ENCODE measurements at places on chromosomes 2 and 18. TPM values are rescaled to one million over a fixed set of nuclear protein-coding genes. Genes with fewer than 3 reads are reported as not detected.

ZC3H8 gene
- total RNA-seq: 16.3 TPM

MC4R gene
- not detected for total RNA-seq

CXCR2 gene
- total RNA-seq: 0.13 TPM

CFAP65 gene
- total RNA-seq: not detected

- no peaks in the 10 kb centered on the region for H3K36me3 ChIP-seq
- H3K4me1 ChIP-seq: no peaks in the 10 kb centered on the region
- H3K27ac ChIP-seq: no peak overlapping the region
- no peaks in the 10 kb centered on the region for H3K27me3 ChIP-seq
- no peak overlapping the region for H3K4me3 ChIP-seq
Observed at GRCh38 chr2:9565436-9566153, 10.0 kb upstream of the ADAM17 start.

DNA sequence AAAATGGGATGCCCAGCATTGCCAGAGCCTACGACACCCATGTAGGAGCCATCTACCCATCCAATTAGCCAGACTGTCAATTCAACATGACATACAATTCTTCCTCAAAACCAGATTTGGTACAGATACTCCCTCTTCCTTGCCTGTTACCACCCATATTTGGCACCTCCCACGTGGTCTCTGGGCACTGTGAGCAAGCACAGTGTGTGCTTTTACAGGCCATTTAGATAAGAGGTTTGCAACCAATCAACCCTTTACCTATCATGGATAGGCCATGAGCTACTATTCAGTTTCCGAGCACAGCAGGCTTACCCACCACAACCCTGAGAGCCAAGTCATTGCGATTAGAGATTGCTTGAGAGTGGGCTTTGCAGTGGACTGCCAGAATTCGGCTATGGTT is 40.9 kb downstream of the ARID5A start:
- no peaks in the 10 kb centered on the region for H3K27me3 ChIP-seq
- no peak for DNase-seq
- H3K4me3 ChIP-seq: no peak overlapping the region

DNA sequence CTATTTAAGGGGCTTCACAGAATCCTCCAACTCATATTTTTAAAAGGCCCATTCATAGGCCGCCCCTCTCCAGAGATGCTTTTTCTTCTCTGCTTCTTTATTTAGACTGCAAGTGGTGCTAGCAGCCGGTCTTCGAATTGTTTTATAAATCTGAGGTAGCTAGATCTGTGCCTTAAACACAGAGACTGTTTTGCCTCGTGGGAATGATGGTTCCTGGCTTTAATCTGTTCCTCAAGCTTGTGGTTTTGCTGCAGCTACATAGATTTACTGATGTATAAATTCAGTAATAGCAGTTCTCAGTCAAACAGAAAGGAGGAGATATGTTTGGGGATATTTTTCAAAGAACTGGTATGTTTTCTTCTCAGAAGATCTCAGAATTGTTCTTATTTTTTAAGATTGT is 45.3 kb downstream of the TNFRSF11A start:
- H3K36me3 ChIP-seq: no peaks in the 10 kb centered on the region
- no peak for DNase-seq
- no peaks in the 10 kb centered on the region for H3K27me3 ChIP-seq
- H3K27ac ChIP-seq: no peak overlapping the region
- H3K4me3 ChIP-seq: no peak overlapping the region

DNA sequence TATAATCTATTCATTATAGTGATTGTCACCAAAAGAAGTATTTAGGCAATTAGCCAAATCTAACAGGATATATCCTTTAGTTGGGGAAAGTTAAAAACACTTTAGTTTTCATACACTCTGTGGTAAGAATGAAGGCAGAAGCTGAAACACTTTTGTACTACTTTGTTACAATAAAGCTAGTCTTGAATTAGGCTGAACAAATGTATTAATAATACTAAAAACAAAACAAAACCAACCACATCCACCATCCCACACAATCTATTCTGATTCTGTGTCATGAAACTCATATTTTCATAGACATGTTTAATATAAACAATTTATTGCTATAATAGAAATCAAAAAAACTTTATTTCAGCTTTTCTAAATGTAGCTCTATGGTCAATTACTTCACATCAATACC is 508.8 kb downstream of the ZEB2 start:
- no peak overlapping the region for H3K4me3 ChIP-seq
- H3K4me1 ChIP-seq: no peaks in the 10 kb centered on the region
- H3K36me3 ChIP-seq: no peaks in the 10 kb centered on the region
- no peak overlapping the region for H3K27ac ChIP-seq

DNA sequence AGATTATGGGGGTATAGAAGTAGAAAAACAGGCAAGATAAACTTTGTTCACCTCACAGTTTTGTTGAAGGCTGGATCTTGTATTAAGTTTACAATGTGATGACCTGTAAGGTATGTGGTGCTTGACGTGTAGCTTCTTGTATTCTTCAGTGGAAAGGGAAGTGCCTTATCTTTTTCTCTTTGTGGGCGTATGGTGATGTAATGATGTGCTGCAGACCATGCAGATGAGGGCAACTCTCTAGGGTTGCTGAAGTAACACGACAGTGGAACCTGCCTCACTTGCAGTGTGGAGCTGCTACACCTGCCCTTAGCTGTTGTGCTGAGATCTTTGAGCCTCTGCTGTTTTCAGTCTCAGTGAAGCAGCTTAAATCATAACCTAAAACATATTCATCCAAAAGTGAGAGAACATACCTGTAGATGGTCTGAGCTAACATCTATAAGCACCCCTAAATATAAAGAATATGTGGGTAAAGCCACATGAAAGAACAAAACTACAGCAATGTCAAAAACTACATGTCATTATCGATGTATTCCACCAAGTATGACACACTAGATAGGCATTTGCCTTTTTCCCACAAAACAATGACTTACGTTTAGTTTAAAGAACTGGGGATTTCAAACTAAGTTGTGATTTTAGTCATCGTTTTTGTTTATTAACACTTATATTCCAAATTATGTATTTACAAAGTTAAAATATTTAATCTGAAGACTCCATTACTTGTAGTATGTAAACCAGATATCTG is 1144.1 kb downstream of the CNTNAP5 start:
- no peak for DNase-seq
- no peaks in the 10 kb centered on the region for H3K36me3 ChIP-seq
- H3K4me3 ChIP-seq: no peak overlapping the region
- H3K27ac ChIP-seq: no peak overlapping the region
- no peaks in the 10 kb centered on the region for H3K4me1 ChIP-seq

DNA sequence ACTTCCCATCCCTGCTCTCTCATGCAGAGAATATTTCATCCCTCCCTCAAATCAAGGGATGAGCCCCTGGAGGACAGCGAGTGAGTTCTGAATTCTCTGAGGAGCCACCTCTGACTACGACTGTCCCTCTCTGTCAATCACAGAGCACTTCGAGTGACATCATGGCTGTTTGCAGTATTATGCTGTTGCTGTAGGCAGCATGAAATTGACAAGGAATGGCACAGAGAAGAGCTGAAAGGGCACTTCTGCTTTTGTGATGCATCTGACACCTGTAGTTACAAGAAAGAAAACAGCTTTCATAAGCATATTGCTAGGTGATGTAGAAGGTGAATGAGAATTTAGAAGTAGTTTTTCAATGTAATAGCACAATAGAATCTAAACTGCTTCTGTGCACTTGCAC is 166.9 kb downstream of the ARHGAP15 start:
- no peaks in the 10 kb centered on the region for H3K4me1 ChIP-seq
- no peaks in the 10 kb centered on the region for H3K36me3 ChIP-seq
- no peak overlapping the region for H3K27ac ChIP-seq

DNA sequence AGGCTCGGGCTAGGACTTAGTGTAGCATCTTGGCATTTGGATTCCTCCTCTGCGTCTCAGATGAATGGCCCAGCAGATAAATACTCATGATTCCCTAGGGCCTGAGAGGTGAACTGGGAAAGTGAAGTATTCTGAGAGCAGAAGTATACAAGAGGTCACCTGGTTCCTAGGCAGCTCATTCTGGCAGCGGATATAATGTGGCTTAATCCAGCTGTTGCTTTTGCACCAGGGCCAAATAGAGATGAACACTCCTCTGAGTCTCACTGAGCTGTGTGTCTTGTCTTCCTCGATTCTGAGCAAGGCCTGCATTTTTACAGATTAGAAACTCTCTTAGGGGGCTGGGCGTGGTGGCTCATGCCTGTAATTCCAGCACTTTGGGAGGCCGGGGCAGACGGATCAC is 196.1 kb downstream of the SLC4A3 start:
- H3K27ac ChIP-seq: no peak overlapping the region
- no peaks in the 10 kb centered on the region for H3K27me3 ChIP-seq
- no peaks in the 10 kb centered on the region for H3K4me1 ChIP-seq

GRCh38 chr2:13745330-13745729 is 887.2 kb upstream of the LRATD1 start:
- H3K36me3 ChIP-seq: no peaks in the 10 kb centered on the region
- H3K4me3 ChIP-seq: no peak overlapping the region
- H3K27me3 ChIP-seq: no peaks in the 10 kb centered on the region
- no peak overlapping the region for H3K27ac ChIP-seq
- no peaks in the 10 kb centered on the region for H3K4me1 ChIP-seq
- DNase-seq: no peak

GRCh38 chr18:29176681-29177080 is 999.8 kb upstream of the CDH2 start:
- H3K4me1 ChIP-seq: no peaks in the 10 kb centered on the region
- no peak overlapping the region for H3K27ac ChIP-seq
- H3K27me3 ChIP-seq: no peaks in the 10 kb centered on the region
- DNase-seq: no peak
- H3K36me3 ChIP-seq: no peaks in the 10 kb centered on the region

GRCh38 chr2:33552758-33553461 is 46.2 kb downstream of the FAM98A start:
- no peaks in the 10 kb centered on the region for H3K36me3 ChIP-seq
- H3K27ac ChIP-seq: no peak overlapping the region
- no peak for DNase-seq
- H3K4me1 ChIP-seq: no peaks in the 10 kb centered on the region
- no peaks in the 10 kb centered on the region for H3K27me3 ChIP-seq
- H3K4me3 ChIP-seq: no peak overlapping the region

DNA sequence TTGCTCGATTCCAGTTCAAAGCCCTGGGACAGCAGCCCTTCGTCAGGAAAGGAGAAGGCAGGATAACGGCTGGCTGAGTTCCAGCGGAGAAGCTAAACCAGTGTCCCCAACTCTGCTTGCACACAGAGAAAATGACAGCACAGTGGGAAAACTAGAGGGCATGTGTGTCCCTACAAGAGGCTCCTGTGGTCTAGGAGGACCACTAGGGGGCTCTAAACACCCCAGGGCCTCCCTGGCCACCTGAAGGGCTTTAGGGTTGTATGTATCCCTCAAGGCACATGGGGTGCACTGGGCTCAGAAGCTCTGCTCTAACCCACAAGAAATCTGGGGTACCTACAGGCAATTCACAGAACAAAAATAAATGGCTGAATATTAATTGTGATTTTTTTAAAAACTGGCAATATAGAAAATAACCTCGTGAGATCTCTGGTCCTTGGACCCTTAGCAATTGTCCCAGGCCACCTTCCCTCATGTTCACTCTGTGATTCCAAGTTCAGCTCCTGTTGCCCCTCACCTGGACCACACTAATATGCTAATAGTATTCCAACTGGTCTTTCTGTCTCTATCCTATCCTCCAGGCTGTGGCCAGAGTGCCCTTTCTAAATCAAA is 17.5 kb downstream of the STAT1 start:
- peaks cover 68% of the 10 kb centered on the region for H3K36me3 ChIP-seq
- H3K27me3 ChIP-seq: no peaks in the 10 kb centered on the region
- DNase-seq: peak; percentile 52
- H3K27ac ChIP-seq: peak overlapping the region; percentile 34

TMX3 gene
- 65.2 TPM for total RNA-seq

DNA sequence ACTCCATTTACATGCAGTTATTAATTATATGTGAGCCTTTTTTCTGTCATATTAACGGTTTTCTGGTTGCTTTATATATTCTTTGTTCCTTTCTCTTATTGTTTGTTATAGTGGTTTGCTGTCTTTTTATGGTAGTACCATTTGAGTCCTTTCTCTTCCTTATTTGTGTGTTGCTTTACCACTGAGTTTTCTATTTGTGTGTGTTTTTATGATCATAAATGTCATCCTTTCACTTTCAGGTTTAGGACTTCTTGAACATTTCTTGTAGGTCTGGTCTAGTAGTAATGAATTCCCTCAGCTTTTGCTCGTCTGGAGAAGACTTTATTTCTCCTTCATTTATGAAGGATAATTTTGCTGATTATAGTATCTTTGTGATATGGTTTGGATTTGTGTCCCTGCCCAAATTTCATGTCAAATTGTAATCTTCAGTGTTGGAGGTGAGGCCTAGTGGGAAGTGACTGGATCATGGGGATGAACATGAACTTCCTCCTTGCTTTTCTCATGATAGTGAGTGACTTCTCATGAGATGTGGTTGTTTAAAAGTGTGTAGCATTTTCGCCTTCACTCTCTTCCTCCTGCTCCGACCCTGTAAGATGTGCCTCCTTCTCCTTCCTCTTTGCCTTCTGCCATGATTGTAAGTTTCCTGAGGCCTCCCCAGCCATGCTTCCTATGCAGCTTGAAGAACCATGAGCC is 11.5 kb downstream of the GCC2 start:
- H3K36me3 ChIP-seq: peaks cover 26% of the 10 kb centered on the region
- no peaks in the 10 kb centered on the region for H3K27me3 ChIP-seq
- H3K27ac ChIP-seq: no peak overlapping the region
- no peak for DNase-seq

C2orf15 gene
- total RNA-seq: 0.33 TPM

GRCh38 chr2:149058936-149059335 is 20.4 kb downstream of the LYPD6B start:
- no peak overlapping the region for H3K4me3 ChIP-seq
- H3K4me1 ChIP-seq: no peaks in the 10 kb centered on the region
- no peak for DNase-seq
- H3K36me3 ChIP-seq: no peaks in the 10 kb centered on the region
- no peaks in the 10 kb centered on the region for H3K27me3 ChIP-seq

DNA sequence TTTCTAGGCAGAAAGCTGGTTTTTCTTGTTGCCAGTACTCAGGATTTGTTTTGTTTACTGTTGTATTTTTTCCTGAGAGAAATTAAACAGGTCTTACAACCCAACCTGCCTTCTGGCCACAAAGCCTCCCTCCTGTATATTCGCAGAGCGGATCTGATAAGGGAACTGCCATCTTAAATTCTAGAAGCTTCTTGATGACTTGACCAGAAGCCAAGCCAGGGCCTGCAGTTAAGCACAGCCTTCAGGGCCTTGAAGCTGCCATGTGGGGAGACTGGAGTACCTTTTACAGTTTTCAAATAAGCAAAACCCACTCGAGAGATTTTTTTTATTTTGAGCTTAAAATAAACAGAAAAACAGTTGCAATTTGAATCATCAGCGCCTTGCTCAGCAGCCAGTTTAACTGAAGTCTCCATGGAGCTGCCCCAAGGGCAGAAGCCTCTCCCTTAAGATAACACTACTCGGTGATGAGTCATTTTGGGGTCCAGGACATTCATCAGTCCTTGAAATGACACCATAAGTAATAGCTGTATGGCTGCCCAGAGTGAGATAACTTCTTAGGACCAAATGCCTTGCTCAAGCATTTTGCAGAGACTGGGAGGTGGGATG is 51.5 kb upstream of the PHLPP1 start:
- no peak overlapping the region for H3K27ac ChIP-seq
- H3K36me3 ChIP-seq: no peaks in the 10 kb centered on the region
- no peak overlapping the region for H3K4me3 ChIP-seq
- no peaks in the 10 kb centered on the region for H3K27me3 ChIP-seq

GRCh38 chr2:94984964-94985575 is 40.4 kb upstream of the MAL start:
- no peaks in the 10 kb centered on the region for H3K36me3 ChIP-seq
- no peak overlapping the region for H3K4me3 ChIP-seq
- H3K4me1 ChIP-seq: no peaks in the 10 kb centered on the region
- H3K27me3 ChIP-seq: no peaks in the 10 kb centered on the region
- no peak overlapping the region for H3K27ac ChIP-seq
- no peak for DNase-seq

SLC8A1 gene
- 2.0 TPM for total RNA-seq

ALKAL2 gene
- total RNA-seq: not detected

DPP10 gene
- not detected for total RNA-seq

FEV gene
- not detected for total RNA-seq

Measured in naive thymus-derived CD4-positive, alpha-beta T cell (primary cell).